ENCODE measurements at places on chromosomes 6 and 20.

GRCh38 chr6:170358496-170358895 lies 51.9 kb downstream of the FAM120B start:
- no peak for DNase-seq

DNA sequence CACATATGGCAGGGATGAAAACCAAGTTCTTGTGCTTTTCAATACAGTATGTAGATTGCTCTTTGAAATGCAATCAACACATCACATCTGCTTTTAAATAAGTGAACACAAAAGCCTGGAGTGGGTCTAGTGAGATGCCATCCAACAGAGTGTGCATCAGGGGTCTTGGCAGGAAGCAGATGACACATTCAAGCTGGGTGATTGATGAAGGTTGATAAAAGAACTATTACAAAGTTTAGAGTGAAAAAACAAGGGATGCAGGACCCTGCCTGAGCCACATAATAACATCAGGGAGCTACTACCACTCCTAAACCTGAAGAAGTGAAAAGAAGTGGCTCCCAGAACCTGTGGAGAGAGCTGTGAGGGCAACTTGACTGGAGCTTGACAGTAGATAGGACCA lies 16.6 kb upstream of the PLCB1 start:
- no peak for DNase-seq

- DNase-seq = no peak
Observed at GRCh38 chr6:116266803-116267202, 12.9 kb downstream of the TSPYL1 start.

GRCh38 chr20:21981179-21981578 lies 275.7 kb downstream of the PAX1 start:
- no peak for DNase-seq

DNA sequence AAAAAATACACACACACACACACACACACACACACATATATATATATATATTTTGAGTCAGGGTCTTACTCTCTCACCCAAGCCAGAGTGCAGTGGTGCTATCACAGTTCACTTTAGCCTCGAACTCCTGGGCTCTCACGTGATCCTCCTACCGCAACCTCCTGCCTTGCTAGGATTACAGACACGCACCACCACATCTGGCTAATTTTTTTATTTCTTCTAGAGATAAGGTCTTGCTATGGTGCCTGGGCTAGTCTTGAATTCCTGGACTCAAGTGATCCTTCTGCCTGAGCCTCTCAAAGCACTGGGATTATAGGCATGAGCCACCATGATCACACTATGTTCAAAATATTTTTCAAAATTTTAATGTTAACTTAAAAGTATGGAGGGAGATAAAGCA lies 43.5 kb downstream of the NUP153 start:
- no peak for DNase-seq

GRCh38 chr6:20574355-20574754 lies 40.1 kb downstream of the CDKAL1 start:
- no peak for DNase-seq

GRCh38 chr6:20924911-20925543 lies 390.8 kb downstream of the CDKAL1 start:
- DNase-seq = no peak

Measured in left forelimb (tissue), 1 donor.